ENCODE measurements at places on chromosomes 5 and 9.

- DNase-seq: no peak
Measured at GRCh38 chr5:19975795-19976194, 12.2 kb downstream of the CDH18 start.

DNA sequence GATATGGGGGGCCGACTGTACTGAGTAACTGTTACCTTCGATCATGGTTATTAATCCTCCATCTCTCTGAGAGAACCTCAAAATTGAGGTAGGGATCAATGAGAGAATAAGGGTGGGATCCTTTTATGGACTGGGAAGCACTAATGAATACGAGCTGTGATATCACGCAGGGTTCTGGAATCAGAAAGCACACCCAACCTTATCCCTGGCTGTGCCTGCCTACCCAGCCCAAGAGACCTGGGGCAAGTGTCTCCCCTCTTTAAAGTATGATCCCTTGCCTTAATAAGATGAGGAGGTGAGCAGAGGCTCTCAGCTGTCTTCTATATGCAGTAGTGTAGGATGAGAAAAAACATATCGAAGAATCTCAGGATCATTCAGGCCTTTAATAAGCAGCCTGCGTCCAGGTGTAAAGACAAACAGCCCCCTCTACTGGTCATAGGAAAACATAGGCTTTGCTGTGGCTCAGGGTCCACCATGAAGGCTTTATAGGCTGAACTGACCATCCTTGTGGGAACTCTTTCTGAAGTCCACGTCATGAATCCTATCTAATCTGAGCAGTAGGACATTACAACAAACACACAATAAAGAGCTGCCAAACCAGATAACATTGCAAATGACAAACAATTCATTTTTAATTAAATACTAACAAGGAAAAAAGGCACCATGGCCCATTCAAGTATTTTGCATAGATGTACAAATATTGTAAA lies 16.8 kb downstream of the NIPAL4 start:
- peak; percentile 67 for DNase-seq

DNA sequence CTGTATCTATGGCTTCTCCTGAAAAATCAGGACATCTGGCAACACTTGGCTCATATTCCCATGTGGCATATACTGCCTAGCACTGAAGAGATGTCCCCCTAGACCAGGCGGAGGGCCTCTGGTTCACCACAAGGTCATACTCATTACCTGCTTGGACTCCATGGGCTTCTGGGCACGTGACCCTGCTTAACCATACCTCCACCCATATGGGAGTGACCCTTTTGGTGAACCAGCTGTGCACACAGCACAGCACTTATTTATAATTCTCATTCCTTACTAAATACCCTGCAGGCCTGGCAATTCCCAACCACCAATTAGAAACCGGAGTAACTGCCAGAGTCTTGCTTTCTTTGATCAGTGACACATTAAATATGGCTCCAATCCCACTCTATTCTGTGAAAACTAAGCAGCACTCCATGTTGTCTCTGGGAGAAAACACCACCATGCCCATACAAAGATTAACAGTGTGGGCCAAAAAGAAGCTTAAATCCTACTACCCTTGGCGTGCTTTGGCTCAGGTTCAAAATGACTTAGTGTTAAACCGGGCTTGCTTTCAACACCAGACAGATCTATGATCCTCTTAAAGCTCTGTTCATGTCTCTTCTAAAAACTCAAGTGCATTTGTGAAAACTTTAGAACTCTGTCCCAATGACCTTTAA lies 57.7 kb downstream of the MTMR12 start:
- DNase-seq: no peak

DNA sequence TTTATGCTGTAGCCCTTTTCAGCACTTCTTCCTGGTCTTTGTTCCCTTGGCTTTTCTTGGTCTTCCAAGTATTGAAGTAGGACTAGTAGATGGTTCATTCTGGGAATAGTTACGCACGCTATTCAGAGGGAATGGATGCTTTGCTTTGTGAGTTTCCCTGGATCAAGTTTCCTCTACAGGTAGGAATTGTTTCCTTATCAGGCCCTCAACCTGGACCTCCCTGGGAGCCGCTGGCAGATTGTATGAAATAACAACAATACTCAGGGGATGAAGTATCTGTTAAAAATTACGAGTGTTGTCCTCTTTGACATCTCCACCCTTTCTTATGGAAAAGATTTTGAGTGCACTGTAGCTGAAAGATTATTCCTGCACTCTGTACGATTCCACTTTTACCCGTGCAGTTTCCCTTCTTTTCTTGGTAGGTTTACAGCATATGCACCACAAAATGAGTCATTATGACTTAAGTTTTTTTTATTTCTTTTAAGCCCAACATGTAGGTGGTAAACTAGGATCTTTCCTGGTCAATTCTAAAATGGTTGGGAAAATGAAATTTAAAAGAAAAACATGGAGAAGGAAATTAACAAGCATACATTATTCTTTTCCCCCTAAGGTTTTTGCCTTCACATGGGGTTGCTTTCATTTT lies 57.9 kb downstream of the ARHGAP26 start:
- DNase-seq: no peak

DNA sequence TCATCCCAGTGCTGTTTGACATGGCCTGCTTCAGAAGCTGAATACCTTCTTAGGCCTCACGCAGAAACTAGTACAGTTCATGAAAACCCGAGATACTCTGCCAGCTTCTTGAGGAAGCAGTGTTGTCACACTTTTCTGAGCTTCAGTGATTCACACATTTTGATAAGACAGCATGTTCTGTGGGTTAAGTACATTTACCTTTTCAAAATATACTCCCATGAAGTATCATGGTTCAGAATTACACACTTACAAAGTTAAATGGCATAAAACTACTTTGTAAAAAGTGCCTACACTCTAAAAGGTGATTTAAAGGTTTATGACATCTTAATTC lies 56.9 kb downstream of the VCAN start:
- no peak for DNase-seq

DNA sequence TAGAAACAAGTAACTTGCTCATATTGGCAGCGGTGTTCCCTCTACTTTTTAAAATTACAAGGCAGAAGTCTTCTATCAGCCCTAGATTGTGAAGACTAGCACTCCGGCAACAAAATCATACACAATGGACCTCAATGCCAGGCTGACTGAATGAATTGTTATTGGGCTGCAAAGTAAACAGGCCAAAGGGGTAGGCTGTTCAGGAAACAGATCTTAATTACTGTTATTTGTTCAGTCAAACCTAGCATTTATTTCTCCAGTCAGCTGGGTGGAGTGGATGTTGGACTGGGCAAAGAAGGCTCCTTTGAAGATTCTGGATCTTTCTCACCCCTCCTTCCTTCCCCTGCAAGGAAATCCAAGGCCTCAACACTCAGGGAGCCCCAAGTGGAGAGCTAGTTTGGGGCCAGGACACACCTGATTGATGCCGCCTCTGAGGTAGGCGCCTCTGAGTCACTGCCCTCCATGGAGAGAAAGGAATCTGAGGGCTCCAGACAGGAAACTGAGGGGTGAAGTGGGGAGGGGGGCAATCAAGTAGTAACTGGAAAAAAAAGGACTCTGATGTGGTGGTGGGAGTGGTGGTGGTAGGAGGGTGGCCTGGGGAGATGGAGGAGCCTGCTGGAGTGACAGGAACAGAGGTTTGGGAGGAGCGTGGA lies 35.5 kb downstream of the SERINC5 start:
- no peak for DNase-seq

DNA sequence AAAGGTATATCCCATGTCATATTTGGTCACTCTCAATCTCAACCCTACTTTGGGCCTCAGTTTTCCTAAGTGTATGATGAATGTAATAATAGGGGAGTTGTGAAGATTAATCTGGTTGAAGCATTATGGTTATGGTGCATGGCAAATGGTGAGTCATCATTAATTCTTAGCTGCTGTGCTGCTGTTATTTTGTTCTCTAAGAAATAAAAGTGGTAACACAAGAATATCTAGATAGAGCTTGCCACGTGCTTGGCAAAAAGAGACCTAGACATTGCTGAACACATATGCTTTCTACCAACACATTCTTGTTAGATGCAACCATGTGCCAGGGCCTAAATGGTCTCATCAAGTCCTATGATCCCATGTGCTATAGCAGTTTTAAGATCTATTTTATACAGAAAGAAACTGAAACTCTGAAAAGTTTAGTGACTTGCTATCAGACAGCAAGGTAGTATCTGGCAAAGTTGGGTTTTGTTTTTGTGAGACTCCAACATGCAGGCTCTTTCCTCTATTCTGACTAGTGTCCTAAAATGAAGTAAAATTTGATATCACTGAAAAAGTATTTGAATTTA lies 699.9 kb upstream of the MEF2C start:
- no peak for DNase-seq

- peak; percentile 94 for DNase-seq
Measured at GRCh38 chr9:120875954-120876841, 790 bp downstream of the PHF19 start.

- DNase-seq: no peak
Measured at GRCh38 chr5:139684881-139685749, 37.0 kb downstream of the CXXC5 start.

- no peak for DNase-seq
Measured at GRCh38 chr9:74458832-74459231, 38.3 kb upstream of the RORB start.

DNA sequence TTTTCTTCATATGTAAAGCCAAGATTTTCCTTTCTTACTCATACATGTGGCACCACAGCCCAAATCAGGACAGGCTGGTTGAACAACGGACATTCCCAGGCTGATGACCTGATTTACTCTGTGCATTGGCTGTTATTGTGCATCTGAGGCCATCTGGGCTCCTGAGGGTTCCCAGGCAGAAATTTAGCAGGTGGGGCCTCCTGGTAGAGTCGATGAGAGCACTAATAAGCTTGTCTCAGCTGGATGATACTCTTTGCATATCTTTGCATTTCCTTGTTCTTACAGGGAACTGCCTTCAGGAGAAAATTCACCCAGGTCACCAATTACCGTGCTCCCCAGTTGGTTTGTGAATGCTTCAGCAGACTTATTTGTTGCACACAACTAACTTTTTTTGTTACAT lies 605.1 kb downstream of the ELAVL2 start:
- no peak for DNase-seq

DNA sequence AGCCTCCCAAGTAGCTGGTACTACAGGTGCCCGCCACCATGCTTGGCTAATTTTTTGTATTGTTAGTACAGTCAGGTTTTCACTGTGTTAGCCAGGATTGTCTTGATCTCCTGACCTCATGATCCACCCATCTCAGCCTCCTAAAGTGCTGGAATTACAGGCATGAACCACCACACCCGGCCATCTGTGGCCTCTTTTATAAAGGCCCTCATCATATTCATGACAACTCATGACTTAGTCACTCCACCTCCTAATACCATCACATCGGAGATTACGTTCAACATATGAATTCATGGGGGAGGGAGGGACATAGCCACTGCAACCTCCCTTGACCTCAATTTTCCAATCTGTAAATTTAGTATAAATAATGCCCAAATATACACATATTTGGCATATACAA lies 27.2 kb upstream of the PLCXD3 start:
- DNase-seq: no peak

DNA sequence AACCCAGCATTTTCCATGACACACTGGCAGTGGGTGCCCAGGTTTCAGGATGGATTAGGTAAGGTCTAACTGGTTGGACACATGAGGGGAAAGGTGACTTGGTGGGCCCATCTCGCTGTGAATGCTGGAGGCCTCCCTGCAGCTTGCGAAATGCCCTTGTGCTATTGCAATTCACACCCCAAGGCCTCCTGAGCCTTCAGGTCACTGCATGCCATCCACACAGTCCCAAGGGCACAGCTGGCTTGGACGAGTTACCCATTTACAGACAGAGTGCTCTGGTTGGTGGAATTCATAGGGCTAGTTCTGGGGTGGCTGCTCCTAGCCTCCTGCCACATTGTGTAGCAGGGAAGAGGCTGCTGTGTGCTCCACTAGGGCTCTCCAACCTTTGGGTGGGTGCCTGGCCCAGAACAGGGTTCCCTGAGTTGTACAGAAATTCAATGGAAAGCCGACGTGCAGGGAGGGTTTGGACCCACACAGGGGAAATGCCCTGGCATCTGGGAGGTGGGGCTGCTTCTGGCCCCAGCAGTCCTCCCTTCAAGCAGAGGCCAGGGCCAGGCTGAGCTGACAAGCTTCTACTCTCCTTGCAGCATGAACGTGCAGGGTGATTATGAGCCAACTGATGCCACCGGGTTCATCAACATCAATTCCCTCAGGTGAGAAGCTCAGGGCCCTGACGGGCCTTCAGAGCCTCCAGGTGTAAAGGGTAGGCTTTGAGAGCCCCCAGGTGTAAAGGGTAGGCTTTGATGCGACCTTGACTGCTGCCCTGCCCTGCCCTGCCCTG lies 54.3 kb downstream of the ASS1 start:
- no peak for DNase-seq

GRCh38 chr5:56037531-56038010 lies 42.8 kb upstream of the IL6ST start:
- no peak for DNase-seq

DNA sequence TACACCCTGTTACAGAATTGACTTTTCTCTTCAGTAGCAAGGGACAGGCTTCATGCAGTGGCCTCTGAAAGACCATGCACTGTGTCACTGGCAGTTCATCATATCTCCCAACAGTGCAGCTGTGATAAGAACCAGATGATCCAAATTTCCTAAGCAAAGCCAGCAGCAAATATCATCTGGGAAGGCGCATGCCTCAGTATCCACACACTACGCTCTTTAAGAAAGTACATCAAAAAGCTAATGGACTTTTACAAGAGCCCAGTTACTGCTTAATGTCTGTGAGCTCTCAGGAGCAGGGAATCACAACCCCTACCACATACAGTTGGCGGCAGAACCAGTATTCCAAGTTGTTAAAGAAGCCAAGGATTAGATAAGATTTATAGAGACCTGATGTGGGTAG lies 25.1 kb downstream of the ADAMTSL1 start:
- no peak for DNase-seq

Data from sigmoid colon (tissue), 7 donors.